T-helper 17 cell (primary cell): ENCODE measurements at places on chromosomes 3 and 15.

- DNase-seq, result no peak
- no peak overlapping the region for H3K27ac ChIP-seq
- H3K36me3 ChIP-seq, result peaks cover 2% of the 10 kb centered on the region
- H3K27me3 ChIP-seq, result peaks cover 18% of the 10 kb centered on the region
- H3K4me1 ChIP-seq, result peaks cover 6% of the 10 kb centered on the region
Observed at GRCh38 chr3:127775398-127776109, 46.8 kb downstream of the MGLL start.

GRCh38 chr15:37885651-37886050 lies 48.8 kb upstream of the TMCO5A start:
- H3K36me3 ChIP-seq, result no peaks in the 10 kb centered on the region
- no peaks in the 10 kb centered on the region for H3K4me1 ChIP-seq
- H3K27me3 ChIP-seq, result peaks cover 55% of the 10 kb centered on the region
- no peak overlapping the region for H3K4me3 ChIP-seq
- DNase-seq, result no peak

- H3K4me1 ChIP-seq, result no peaks in the 10 kb centered on the region
- H3K27me3 ChIP-seq, result no peaks in the 10 kb centered on the region
- no peak overlapping the region for H3K27ac ChIP-seq
- no peaks in the 10 kb centered on the region for H3K36me3 ChIP-seq
- no peak overlapping the region for H3K4me3 ChIP-seq
Observed at GRCh38 chr3:82376883-82377282, 615.4 kb upstream of the GBE1 start.

DNA sequence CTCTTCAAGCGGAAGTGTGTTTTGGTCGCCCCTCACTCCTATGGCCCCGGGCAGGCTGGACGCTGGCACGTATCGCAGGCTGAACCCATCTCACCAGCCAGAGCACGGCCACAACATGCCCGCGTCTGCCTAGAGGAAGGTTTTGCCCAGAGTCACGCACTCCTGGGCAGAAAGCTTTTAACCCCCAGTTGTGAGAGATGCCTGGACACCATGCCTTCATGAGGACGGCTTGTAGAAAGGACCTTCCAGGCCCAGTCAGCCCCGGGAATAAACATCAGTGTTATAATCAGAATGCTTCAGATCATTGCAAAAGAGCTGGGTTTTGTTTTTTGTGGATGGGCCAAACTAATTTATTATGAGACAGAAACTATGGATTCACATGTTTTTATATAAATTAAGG lies 16.5 kb downstream of the CYFIP1 start:
- H3K36me3 ChIP-seq, result no peaks in the 10 kb centered on the region
- H3K27me3 ChIP-seq, result no peaks in the 10 kb centered on the region
- no peak overlapping the region for H3K4me3 ChIP-seq
- peaks cover 12% of the 10 kb centered on the region for H3K4me1 ChIP-seq
- no peak for DNase-seq

GRCh38 chr3:13170317-13170716 lies 97.1 kb upstream of the IQSEC1 start:
- no peaks in the 10 kb centered on the region for H3K36me3 ChIP-seq
- no peak for DNase-seq
- H3K27ac ChIP-seq, result no peak overlapping the region
- H3K4me1 ChIP-seq, result peaks cover 5% of the 10 kb centered on the region
- peaks cover 8% of the 10 kb centered on the region for H3K27me3 ChIP-seq
- H3K4me3 ChIP-seq, result no peak overlapping the region

- peaks cover 20% of the 10 kb centered on the region for H3K36me3 ChIP-seq
- peaks cover 15% of the 10 kb centered on the region for H3K4me1 ChIP-seq
- DNase-seq, result no peak
- no peak overlapping the region for H3K27ac ChIP-seq
Observed at GRCh38 chr3:45719655-45720487, 30.7 kb downstream of the SACM1L start.
